ENCODE measurements at places on chromosomes 6 and 20.
A peak's percentile ranks its signal among the peaks of the same experiment; 100 is the strongest.

GRCh38 chr20:39670988-39671387 is 708.8 kb downstream of the DHX35 start:
- no peak for DNase-seq

- peak; percentile 70 for DNase-seq
Observed at GRCh38 chr20:51639206-51639832, 96.8 kb upstream of the NFATC2 start.

GRCh38 chr6:13283331-13283730 is 45.0 kb downstream of the TBC1D7 start:
- no peak for DNase-seq

DNA sequence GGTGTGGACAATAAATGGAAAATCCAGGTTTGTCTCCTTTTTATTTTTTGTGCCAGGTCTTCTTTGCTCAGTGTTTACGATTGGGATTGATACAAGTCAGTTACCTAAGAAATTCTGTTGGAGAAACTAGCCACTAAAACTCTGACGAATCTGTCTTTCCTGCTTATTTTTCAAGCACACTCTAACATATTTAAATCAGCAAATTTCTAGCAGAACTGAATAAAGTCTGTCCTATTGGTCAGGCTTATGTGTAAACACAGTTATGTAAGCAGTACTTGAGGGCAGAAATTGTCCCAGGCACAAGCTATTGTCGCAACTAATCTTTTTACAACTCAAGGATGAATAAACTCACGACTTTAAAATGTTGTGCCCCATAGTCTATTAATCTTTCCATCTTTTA is 12.1 kb upstream of the EXOC2 start:
- no peak for DNase-seq

DNA sequence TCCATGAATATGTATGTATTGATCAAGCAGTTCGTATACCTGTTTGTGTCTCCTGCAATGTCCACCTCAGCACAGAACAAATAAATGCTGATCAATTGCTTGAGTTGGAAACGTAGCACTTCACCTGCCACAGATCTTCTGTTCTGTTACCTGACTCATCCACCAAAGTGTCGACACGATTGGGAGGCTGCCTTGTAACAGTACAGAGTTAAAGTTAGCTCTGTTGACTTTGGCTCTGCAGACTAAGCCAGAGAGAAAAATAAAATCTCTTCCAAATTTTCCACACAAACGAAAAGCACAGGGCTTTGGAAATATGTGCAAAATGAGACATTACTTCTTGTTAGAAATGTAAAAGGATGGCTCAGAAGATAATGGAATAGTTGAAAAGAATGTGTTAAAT is 245.4 kb downstream of the NRN1 start:
- DNase-seq, result no peak
